Epithelial cell of proximal tubule (primary cell): ENCODE measurements at places on chromosomes 7 and 10.

DNA sequence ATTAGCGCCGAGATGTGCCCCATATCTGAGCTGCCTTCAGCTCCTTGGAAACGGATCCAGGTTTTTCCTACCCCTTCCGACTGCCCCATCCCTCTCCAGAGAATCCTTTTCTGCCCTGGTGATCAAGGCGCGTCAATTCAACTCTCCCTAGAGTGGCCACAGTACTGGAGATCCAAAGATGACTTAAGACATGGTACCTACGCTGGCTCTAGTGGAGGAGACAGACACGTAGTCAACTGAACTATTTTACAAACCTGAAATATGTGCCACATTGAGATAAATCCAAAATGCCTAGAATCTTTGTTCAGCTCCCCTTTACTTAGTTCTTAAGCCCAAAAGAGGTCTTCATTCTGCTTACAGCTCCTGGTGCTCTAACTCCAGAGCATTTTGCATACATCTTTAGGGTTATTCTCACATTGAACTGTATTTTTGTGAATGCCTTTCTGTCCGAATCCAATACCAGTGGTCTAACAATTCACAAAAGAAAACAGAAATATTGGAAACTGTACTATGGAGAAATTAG, 444 bp upstream of the TNPO3 start:
- no peak for DNase-seq

- no peak for DNase-seq
These were observed 64.2 kb downstream of the LRMDA start for GRCh38 chr10:75495434-75496190.

- DNase-seq: no peak
These were observed 63.6 kb upstream of the SFMBT2 start for GRCh38 chr10:7474388-7474787.

GRCh38 chr7:151462306-151462779, 22.4 kb upstream of the CRYGN start:
- no peak for DNase-seq

DNA sequence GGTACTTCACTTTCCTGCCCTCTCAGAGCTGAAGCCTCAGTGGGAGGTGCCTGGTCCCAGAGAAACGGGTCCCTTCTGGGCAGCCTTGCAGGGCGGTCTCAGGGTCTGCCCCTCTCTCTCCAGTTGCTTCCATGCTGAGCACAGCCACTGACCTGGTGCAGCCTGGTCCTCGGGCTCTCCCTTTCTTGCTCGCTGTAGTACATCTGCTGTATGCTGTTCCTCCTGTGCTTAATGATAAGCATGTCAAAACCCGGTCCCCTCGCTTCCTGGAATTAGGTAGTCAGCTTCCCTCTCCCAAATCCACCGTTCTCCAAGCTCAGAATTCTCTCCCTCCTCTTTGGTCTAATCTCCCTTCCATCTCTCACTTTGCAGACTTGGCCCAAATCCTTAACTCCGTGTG, 11.0 kb upstream of the HPS1 start:
- no peak for DNase-seq

- DNase-seq: no peak
These were observed 61.9 kb upstream of the WAC start for GRCh38 chr10:28470873-28471651.

DNA sequence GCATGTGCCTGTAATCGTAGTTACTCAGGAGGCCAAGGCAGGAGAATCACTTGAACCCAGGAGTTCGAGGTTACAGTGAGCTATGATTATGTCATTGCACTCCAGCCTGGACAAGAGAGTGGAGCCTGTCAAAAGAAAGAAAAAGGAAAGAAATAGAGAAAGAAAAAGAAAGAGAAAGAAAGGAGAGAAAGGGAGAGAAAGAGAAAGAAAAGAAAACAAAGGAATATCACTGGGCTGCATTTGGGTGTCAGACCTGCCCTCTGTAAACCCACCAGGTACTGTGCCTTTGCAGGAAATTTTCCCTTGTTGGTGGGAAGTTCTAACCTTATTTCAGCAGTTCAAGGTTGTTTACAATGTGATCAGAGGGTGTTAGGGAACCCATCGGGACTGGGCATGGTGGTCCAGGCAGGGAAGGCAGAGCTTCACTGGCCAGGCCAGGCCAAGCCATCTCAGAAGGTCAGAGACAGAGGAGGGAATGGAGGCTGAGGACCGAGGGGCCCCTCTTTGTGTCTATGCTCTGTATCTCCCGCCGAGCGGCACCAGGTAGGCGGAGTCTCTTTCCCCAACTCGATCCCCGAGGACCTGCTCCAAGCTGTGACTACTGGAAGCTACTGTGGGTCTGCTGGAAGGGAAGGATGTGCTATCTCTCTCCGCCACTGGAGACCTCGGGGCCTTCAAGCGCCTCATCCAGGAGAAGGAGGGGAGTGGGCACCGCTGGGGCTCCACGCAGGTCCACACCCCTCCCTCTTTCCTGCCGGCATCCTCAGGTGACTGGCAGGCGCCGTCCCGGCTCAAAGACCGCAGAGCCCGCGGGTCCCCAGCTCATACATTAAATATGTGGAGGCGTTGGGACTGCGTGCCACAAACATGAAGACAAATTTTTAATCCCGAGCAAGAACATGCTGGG, 15.2 kb upstream of the KAZALD1 start:
- DNase-seq: no peak

DNA sequence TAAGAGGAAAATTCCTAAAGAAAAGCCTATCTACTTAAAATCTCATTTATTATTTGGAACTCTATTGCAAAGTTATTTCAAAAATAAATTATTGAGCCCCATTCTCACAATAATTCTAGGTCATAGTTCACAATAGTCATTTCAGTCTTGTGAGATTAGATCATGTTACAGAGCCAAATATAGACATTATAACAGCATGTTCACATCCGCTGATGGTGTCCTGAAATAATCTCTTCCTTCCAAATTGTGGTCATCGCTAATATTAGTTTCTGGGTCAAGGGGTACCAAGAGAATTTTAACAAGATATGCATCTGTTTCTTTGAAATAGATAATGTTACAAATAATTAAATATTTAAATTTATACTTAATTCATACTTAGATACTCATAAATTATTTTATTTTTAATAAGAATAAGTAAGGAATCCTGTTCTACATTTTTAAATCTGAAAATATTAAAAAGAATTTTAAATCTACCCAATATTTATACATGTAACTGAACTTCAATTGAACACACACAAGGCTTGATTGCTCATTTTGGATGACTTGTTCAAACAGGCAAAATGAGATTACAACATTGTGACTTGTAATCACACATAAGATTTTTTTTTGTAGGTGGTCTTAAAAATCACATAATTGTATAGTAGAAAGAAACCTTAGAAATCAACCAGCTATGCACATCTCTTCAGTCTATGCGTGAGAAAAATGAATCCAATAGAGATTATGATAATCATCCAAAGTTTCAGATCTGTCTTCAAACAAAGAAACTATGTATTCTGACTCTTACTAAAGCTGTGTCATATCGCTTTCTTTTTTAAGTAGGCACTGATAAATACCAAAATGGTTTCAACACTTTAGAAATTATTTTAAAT, 13.1 kb downstream of the GNAT3 start:
- DNase-seq: no peak

DNA sequence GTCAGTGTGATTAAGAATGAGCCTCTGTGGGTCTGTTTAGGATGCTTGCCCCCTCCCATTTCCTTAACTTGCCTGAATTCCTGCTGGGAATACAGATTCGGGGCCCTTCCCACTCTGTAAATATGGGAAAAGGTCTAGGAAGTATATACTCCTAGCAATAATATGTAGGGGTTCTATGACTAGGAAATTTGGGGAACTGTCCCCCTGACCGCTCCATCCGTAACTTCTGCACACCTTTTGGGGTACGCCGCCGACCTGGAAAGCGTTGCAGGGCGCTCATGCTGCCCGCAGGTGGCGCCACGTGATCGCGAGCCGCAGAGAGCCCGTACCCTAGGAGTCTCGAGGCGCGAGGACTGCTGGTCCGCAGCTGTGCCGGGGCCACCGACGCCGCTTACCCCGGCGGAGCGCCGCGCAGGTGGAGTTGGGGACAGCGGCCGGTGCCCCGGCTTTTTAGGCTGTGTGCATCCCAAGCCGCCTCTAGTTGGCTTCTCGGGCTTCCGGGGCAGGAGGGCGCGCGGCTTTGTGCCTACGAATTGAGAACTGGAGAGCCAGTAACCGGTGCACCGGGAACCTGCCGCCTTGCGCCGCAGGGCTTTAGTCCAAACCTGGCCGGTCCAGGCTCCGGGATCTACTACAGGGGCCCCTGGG, 656 bp upstream of the CNNM2 start:
- DNase-seq: no peak

- no peak for DNase-seq
These were observed 113.7 kb downstream of the RAB11FIP2 start for GRCh38 chr10:117933036-117933435.

DNA sequence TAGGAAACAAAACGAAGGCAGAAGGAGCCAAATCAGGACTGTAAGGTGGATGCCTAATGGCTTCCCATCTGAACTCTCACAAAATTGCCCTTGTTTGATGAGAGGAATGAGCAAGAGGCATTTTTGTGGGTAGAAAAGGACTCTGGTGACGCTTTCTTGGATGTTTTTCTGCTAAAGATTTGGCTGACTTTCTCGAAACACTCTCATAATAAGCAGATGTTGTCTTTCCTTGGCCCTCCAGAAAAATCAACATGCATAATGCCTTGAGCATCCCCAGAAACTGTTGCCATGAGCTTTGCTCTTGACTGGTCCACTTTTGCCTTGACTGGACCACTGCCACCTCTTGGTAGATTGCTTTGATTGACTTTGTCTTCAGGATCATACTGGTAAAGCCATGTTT, 13.5 kb downstream of the PTPN12 start:
- DNase-seq: no peak

DNA sequence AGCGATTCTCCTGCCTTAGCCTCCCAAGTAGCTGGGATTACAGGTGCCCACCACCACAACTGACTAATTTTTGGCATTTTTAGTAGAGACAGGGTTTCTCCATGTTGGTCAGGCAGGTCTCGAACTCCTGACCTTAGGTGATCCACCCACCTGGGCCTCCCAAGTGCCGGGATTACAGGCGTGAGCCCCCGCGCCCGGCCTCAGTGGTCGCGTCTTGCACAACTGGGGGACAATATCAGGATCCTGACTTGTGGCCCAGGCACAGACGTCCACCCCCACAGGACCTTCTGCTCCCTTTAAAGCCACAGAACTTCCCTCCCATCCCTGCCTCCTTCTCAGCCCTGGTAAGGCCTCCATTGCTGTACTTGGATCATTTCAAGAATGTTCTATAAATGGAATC, 16.8 kb upstream of the LARP4B start:
- DNase-seq: no peak

GRCh38 chr7:45660201-45660900, 86.2 kb downstream of the ADCY1 start:
- DNase-seq: no peak

DNA sequence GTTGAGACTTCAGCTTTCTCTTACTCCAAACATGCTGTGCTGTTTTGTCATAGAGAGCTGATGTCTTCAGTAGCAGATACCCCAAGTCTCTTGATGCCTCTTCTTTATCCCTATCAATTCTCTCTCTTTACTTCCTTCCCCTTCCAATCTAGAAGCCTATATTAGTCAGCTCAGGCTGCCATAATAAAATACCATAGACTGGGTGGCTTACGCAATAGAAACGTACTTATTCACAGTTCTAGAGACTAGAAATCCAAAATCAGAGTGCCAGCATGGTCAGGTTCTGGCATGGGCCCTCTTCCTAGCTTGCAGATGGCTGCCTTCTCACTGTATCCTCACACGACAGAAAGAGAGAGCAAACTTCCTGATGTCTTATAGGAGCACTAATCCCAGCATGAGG, 9.0 kb upstream of the GARS1 start:
- DNase-seq: no peak

DNA sequence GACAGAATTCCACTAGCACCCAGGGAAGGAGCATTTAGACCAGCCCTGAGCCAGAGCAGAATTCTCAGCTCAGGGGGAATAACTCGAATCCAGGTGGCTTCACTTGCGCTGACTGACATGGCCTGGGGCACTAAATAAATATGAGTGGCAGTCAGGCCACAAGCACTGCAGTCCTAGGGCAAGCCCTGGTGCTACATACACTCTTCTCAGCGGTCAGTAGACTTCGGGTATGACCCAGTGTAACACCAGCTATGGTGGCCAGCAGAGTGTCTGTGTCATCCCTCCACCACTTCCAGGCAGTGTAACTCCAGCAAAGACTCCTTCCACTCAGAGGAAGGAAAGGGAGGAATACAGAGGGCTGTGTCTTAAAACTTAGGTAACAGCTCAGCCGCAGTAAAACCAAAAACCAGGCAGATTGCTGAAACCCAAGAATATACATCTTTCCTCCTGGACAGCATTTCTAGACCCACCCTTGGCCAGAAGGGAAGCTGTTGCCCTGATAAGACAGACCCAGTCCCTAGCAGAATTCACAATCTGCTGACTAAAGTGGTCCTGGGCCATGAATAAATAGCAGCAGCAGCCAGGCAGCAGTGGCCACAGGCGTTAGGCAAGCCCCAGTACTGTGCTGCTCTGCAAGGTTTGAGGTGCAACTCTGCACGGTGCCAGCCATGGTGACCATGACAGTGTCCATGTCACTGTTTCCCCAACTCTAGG, 77.0 kb downstream of the SNX13 start:
- DNase-seq: no peak

- DNase-seq: no peak
These were observed 166.0 kb upstream of the COL1A2 start for GRCh38 chr7:94228678-94229077.

DNA sequence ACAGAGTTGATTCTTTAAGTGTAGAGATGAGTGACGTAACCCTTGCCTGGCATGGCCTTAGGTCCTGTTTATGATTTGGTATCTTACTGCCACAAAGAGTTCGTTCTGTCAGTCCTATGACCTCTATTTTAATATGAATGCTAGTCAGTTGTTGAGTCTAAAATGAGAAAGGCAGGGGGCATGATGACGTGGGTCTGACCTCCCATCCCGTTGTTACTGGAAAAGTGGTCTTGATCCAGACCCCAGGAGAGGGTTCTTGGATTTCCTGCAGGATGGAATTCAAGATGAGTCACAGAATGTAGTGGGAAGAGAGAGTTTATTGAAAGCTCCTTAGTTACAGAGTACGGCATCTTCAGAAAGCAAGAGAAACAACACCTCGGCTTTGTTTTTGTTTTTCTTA, 317.0 kb upstream of the COBL start:
- DNase-seq: no peak

- no peak for DNase-seq
These were observed 48.5 kb upstream of the MKX start for GRCh38 chr10:27794157-27794556.

DNA sequence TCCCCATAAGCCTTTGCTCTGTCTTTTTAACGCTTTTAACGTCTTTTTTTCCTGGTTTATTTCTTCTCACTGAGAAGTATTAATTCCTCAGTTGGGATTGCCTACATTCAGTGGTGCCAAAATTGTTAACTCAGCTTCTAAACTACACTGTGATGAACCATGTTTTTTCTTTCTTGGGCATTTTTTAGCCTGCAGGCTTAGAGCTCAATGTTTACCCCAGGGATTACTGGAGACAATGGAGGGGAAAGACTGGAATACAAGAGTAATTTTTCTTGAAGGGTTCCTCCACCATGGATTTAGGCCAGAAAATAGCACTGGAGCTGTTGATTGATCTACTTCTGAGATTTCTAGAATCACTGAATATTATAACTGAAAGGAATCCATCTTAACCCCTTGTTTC, 19.8 kb downstream of the STAMBPL1 start:
- no peak for DNase-seq

- DNase-seq: no peak
These were observed 276.3 kb downstream of the CSTF2T start for GRCh38 chr10:51423121-51423452.

GRCh38 chr10:132707121-132707775, 78.7 kb downstream of the NKX6-2 start:
- no peak for DNase-seq

GRCh38 chr10:3808689-3809199, 23.7 kb upstream of the KLF6 start:
- no peak for DNase-seq
